ENCODE measurements at places on chromosomes 5 and 9.

GRCh38 chr5:135313946-135314345 is 85.1 kb downstream of the MACROH2A1 start:
- DNase-seq: no peak

GRCh38 chr5:61301341-61302199 is 30.5 kb upstream of the ZSWIM6 start:
- no peak for DNase-seq

- no peak for DNase-seq
Observed at GRCh38 chr5:40273936-40274335, 405.8 kb upstream of the PTGER4 start.

DNA sequence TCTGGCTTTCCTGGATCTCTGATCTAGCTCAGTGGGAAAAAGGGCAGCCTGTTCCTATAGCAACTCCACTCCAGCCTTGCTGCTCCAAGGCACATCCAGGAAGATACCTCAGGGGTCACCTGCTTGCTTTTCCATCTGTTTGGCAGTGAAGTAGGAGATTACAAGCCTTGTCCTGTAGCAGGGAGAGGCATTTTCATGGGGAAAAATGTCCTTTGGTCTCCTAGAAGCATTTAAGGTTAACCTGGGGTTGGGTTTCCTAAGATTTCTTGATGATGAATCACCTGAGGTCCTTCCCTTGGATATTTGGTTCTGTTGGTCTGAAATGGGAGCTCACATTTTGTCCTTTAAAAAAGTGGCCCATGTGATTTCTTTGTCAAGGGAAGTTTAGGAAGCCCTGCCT is 1.5 kb upstream of the TMEM174 start:
- no peak for DNase-seq

DNA sequence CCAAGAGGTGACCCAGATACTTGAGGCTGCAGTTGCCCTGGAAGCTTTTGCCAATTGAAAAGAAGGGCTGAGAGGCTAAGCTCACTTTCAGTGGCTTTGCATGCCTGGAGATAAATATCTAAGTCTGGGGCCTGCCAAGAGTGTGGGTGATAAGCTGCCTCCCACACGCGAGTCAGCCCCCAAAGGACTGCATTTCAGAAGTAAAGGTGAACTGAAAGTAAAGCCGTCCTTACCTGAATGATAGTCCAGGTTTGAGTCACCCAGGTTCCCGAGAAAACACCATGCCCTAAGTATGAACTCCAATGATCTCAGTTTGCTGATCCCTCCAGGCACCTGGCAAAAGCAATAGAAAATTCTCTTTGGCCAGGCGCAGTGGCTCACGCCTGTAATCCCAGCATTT is 22.5 kb upstream of the N4BP3 start:
- DNase-seq: no peak

DNA sequence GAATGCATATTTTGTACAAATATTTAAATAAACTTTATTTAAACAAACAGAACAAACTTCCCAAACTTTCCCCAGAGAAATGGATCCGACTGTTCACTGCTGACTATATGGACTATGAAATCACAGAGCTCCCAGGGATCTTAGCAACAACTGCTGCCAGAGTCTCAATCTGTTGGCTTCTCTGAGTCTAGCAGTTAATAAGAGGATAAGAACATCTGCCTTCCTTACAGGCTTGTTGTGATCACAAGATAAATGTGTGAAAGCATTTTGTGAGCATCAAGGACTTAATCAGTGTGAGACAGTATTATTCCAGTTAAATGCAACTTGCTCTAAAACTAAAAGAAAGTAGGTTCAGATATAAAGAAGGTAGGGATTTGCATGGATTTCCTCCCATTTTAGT is 31.4 kb upstream of the MYOT start:
- DNase-seq: no peak

- no peak for DNase-seq
Observed at GRCh38 chr9:35816708-35817107, 1.9 kb upstream of the HINT2 start.

- DNase-seq: no peak
Observed at GRCh38 chr9:76687861-76688391, 76.3 kb upstream of the PCA3 start.

DNA sequence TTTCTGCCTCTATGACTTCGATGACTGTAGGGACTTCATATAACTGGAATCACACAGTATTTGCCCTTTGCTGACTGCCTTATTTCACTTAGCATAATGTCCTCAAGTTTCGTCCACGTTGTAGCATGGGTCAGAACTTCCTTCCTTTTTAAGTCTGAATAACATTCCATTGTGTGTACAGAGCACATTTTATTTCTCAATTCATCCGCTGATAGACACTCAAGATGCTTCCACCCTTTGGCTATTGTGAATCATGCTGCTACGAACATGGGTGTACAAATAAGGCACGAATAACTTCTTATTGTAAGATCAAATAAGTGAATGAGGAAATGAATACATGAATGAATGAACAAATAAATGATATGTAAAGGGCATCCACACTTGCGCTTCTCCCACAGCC is 13.0 kb downstream of the BARX1 start:
- DNase-seq: no peak

DNA sequence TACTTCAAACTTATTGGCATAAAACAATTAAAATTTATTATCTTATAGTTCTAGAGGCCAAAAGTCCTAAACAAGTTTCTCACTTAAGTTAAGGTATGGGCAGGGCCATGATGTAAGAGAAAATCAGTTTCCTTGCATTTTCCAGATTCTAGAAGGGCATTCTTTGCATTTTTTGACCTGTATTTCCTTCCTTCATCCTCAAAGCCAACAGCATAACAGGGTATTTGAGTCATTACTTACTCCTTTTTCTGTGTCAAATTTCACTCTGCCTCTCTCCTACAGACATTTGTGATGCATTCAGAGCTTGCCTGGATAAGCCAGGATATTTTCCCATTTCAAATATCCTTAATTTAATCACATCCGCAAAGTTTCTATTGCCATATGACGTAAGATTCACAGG is 1499.0 kb downstream of the EFNA5 start:
- no peak for DNase-seq

- DNase-seq: no peak
Observed at GRCh38 chr9:23663125-23663524, 162.9 kb downstream of the ELAVL2 start.

GRCh38 chr5:63125862-63126261 is 547.2 kb downstream of the LRRC70 start:
- DNase-seq: no peak

- no peak for DNase-seq
Observed at GRCh38 chr5:94613583-94613982, 4.8 kb downstream of the KIAA0825 start.

DNA sequence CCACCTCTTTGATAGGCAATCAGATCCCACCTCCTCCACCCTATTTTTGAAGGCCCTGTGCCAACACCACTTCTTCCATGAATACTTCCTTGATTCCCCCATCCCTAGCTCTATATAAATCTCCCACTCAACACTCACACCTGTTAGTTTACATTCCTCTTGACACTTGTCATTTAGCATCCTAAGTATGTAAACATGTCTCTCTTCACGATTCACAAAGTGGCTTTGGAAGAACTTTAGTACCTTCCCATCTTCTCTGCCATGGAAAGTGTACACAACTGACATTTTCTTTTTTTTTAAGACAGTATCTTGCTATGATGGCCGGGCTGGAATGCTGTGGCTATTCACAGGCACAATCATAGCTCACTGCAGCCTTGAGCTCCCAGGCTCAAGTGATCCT is 1.5 kb upstream of the FXN start:
- DNase-seq: no peak

DNA sequence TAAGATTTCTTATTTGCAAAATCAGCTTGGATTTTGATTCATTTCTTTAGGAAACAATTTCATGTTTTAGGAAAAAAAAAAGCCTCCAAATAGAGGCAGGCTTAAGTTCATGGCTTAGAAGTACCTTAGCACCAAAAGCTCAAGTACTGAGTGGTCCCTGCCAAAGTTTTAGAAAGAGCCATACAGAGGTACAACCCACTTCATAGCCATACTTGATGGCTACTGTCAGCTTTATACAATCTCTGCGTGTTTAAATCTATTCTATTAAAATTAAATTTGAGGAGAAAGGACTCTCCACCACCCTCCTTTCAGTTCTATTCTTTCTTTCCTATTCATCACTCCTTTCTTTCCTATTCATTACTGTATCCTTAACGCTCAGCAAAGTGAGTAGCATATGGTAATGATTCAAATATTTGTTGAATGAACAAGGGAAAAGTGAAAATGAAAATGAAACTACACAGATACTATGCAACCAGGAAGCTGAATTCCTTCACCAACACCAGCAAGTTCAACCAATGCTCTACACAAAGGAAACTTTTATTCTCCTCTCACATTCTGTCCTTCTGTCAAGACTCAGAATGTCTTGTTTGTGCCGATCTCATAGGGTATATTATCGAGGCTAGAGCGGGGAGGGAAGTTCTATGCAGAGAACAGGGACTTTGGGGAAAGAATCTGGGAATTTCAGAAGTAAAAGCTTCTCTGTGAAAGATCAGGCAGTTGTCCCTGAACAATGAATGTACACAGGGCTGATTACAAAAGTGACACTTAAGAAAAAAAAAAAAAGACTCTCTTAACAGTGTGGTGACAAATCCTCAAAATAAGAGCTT is 138.6 kb upstream of the SPEF2 start:
- DNase-seq: no peak

GRCh38 chr5:104539618-104540350 is 977.2 kb upstream of the NUDT12 start:
- no peak for DNase-seq

DNA sequence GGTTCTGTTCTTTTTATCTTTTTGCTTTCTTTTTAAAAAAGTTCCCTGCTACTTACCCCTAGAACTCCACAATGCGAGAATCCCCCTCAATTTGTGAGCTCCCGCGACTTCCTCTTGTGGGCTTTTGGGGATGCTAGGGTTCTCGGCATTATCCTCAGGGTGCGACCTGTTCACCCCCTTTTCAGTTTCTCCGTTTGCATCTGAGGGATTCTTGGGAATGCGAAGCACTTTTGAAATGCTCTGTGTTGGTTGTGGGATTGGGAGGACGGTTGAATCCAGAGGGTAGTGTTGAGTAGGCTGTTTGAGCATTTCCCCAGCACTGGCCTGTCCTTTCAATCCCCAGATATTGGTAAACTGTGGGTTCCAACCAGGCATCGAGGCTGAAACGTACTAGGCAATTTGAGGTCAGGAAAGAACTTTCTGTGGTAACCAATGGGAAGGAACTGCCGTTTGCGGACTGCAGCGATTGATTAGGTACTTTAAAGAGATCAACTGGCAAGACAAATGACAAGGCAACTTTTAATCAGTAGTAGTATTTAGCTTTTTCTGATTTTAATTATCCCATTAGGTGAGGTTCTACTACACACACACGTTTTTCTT is 415 bp downstream of the XRCC4 start:
- DNase-seq: peak; percentile 1

- DNase-seq: no peak
Observed at GRCh38 chr5:149464796-149465489, 85.9 kb upstream of the IL17B start.

DNA sequence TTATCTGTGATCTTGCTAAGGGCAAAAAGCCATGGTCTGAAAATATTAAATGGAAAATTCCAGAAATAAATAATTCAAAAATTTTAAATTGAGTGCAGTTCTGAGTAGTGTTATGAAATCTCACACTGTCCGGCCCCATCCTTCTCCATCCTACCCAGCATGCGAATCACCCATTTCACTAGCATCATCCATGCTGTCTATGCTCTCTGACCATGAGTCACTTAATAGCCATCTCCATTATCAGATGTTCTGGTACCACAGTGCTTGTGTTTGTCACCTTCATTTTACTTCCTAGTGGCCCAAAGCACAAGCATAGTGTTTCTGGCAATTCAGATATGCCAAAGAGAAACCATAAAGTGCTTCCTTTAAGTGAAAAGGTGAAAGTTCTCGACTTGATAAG is 63.3 kb upstream of the SMC5 start:
- no peak for DNase-seq

GRCh38 chr5:9544056-9544455 is 1.8 kb downstream of the SEMA5A start:
- no peak for DNase-seq

- DNase-seq: peak; percentile 93
Observed at GRCh38 chr9:137445275-137445807, 4.2 kb upstream of the ENTPD8 start.

DNA sequence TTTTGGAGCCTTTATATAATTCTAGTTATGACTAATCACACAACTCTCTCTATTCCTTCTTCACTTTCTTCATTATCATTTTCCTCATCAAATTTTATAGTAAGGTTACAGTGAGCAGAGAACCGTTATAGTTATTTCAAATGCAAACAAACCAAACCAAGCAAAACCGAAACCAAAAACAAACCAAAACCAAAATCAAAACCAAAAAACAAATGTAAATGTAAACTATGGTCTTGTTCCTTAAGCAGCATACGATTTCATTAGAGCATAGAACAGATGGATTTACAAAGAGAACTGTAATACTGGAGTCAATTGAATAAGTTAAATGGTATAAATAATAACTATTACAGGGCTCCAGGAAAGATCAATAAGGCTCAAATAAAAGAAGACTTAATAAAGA is 447.1 kb downstream of the LRRC70 start:
- DNase-seq: no peak

GRCh38 chr9:27112235-27112634 is 3.2 kb downstream of the TEK start:
- DNase-seq: no peak

- DNase-seq: no peak
Observed at GRCh38 chr9:2743937-2744529, 26.7 kb downstream of the KCNV2 start.

DNA sequence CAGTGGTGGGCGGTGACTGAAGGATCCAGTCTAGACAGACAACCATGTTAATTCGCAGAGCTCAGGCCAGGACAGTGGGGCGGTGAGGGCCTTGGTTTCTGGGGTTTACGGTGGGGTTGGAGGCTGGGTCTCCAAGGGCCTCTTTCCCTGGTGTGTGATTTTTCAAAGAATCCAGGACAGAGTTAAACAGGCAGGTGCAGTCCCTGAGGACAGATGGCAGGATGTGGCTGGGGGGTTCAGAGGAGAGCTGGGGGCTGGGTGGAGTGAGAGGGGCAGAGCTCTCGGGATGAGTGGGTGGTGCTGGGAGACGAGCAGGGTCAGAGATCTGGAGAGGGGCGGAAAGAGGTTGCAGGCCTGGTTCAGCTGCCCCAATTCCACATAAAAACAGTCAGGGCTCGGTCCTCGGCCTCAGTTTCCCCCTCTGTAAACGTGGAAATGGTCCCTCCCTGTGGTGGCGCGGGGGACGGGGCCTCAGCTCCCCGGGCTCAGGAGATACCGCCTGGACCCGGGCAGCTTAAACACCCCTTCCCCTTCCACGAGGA is 145.9 kb downstream of the GAPVD1 start:
- no peak for DNase-seq

- no peak for DNase-seq
Observed at GRCh38 chr5:116980581-116980980, 406.0 kb upstream of the SEMA6A start.
